ENCODE measurements at places on chromosomes 13 and 19.

DNA sequence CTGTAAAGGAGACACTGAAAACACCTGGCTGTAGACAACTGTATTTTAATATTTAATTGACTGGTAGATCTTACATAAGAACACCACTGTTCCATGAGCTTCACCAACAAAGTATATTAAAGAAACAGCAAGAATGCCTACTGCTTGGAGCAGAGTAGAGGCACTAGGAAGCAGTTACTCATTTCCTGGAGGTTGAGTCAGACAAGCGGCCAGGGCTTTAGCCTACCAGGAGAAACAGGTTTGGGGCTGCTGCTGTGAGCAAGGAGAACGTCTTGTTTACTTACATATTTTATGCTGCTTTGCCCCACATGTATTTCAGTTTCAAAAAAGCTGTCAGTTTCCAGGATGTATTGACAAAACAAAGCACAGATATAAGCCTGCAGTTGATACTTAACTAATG is 33.4 kb downstream of the ALG5 start:
- no peak for DNase-seq

DNA sequence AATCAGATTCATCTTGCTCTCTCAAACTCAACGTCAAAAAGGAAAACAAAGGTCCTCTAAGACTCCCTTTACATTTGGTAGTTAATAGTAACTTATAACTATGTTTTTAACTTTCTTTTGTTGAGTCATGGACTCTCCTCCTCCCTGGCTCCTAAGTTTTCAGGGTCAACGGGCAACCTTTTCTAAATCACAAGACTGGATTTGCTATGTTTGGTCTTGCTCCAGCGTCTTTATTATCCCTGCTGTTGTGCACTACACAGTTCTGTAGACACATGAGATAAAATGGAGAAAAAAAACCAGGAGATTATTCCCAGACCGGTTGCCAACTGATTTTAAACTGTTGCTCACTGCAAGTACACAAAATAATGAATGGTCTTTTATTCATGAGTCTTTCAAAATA is 1.9 kb upstream of the ITM2B start:
- no peak for DNase-seq

DNA sequence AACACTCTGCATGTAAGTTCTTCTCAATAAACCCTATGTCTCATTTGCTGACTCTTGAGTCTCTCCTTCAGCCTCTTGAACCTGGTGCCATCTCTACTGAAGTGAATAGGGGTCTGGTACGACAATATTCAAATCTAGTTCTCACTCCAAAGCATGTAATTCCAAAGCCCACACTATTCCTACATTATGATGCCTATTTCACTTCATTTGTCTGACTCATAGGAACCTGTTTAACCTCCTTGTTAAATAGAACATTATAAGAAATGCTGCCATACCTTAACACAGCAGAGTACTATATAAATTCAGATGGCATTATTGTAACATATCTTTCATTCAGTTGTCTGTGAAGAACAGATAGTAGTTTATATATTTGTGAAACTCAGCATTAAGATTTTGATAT is 67.1 kb downstream of the STARD13 start:
- DNase-seq, result no peak

GRCh38 chr19:46637224-46637623 is 1.2 kb upstream of the GNG8 start:
- no peak for DNase-seq

DNA sequence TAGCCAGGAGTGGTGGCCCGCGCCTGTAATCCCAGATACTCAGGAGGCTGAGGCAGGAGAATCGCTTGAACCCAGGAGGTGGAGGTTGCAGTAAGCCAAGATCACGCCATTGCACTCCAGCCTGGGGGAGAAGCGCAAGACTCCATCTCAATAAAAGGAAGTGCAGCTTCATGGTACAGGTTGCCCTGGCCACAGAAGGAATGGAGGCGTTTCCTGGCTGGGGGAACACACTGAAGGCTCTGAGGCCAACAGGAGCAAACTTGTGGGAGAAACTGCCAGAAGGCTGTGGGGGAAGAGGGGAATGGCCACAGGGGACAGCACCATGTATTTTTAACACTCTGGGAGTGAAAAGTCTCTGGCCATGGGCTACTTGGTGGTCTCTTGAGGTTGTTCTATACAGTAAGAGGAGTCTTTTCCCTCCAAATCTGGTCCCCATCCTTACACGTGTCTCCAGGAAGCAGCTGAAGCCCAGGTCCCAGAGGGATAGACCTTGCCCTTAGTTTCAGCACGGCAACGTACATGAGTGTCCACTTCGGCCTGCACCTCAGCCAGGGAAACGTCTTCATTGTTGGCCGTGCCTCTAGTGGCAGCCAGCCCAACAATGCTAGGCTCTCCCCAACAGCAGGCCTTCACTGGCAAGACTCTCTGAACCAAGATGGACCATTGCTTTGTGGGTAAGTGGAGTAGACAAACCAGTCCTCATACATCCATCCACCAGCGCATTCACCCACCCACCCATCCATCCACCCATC is 7.4 kb downstream of the MICOS13 start:
- DNase-seq, result no peak

DNA sequence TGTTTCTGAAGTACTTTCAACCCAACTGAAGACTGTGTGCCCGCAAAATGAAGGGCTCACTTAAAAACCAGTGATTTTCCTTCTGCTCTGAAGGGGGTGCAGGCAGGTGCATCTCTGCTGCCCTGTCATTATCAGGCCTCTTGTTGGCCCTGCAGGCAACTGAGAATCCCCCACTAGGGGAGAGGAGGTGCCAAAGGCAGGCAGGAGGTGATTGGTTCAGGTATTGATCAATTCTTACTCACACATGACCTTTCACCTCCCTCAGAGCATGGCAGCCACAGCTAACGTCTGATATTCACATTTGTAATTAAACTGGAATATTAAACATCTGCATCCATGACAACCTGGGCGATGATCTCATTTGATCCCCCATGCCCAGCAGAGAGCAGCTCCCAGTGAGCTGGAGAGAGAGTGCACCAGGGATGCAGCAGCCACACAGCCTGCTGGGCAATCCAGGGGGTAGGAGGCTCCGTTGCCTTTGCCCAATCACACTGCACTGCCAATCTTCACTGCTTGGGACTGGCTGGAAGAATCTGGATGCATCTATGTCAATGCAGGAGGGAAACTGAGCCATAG is 267.9 kb upstream of the TSHZ3 start:
- DNase-seq, result no peak

DNA sequence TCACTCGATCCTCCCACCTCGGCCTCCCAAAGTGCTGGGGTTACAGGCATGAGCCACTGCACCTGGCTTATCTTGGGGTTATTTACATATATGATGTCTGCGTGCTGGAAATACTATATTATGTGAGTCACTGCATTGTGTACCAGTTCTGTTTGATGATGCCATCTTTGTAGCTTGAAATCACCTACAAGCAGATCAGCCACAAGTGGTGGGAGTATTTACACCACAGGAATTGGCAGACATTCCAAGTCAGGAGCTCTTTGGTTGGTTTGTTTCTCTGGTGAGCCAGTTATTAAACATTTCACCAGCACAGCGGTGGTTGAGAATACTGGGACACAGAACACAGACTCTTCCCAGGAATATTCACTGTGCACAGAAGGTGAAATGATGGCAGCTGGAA is 4.5 kb upstream of the TIMM44 start:
- no peak for DNase-seq

- DNase-seq, result no peak
Measured at GRCh38 chr13:41332829-41333228, 21.8 kb downstream of the NAA16 start.

DNA sequence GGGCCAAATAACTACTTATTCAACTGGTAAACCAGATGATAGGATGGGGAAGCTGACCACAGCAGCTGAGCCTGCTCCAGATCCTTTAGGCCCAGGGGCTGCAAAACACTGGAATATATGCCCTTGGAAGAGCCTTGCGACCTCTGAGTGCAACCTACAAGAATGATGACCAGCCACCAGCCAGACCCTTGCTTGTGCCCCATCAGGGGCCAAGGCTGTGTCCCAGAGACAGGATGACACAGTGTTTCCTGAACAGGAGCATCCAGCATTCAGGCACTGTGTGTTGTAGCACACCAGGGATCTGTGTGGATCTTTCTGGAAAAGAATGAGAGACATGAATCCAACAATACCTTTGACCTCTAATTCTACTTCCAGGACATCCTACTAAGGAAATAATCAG is 14.5 kb downstream of the GJA3 start:
- DNase-seq, result no peak

GRCh38 chr19:2109046-2109864 is 12.5 kb downstream of the IZUMO4 start:
- no peak for DNase-seq

DNA sequence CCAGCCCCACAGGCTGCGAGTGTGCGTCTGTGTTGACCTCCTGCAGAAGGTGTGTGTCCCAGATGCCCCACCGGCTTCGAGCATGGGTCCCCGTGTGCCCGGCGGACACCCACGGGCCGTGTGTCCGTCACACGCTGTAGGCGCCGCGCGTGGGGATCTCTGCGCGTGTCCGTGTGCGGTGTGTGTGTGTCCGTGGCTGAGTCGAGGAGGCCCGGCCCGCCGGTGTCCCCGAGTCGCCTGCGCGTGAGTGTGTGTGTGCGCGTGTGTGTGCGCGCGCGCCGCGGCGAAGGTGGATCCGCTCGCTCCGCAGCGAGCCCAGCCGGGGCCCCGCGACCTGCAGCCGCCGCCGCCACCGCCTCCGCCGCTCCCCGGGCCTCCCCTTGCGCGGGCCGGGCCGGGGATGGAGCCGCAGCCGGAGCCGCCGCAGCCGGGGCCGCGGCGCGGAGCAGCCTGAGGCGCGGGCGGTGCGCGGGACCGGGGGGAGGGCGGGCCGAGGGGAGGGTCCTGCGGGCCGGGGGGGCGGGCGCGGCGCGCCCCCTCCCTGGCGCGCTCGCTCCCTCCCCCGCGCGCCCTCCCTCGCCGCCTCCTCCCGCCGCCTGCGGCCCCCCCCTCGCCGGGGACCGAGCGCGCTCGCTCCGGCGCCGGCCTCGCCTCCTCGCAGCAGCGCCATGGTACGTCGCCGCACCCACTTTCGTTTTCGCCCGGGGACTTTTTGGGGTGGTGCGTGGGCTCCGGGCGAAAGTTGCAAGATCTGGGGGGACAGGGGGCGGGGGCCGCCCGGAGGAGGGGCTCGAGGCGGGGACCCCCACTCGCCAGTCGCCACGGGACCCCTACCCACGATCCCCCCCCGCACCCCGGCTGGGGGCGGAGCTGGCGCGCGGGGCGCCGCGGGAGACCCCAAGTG is 7.1 kb upstream of the NFIC start:
- peak; percentile 74 for DNase-seq

DNA sequence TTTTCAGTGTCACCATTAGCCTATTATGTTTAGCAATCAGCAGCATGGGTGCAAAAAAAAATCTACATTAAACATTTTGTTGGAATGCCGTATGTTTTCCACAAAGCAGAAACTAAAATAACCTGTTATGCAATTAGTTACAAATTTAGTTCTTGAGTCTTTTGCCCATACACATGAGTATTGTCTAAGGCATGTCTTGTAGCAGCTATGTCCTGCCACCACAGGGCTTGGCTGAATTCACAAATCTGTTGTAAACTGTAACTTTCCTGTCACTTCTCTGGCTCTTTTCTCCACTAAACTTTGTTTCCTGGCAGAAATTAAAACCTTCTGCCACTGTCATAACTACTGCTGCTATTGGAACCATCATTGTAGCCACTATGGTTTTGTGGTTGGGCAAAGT is 277.9 kb upstream of the SPRY2 start:
- no peak for DNase-seq

DNA sequence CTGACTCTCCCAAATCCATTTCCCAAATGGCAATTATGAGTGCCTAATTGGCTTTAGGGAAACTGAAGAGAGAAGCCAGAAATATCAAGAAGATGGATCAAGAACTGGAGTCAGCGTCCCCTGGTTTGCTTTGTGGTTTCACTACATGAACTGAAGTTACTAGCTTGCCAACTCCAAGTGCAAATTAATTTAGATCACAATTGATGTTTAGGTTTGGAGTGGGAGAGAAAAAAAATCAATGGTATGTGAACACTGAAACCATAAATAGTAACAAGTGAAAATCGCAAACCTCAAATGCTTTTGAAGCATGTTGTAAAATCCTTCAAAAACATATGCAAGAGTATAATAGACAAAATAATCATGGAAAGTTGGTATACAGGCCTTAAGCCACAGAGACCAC is 1528.6 kb upstream of the SLC10A2 start:
- no peak for DNase-seq

DNA sequence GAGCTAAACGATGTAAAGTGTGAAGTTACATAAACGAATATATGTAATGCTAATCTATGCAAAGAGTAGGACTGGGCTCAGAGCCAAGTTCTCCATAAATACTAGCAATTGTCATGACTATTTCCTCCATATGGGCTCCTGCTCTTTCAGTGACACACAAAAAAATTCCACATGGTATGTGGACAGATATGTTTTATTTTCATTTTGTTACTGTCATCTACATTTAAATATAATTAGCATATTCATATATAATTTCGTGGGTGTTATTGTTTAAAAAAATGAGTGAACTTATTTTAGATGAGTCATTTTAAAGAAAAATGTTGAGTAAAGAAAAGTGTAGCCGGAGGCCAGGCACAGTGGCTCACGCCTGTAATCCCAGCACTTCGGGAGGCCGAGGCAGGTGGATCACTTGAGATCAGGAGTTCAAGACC is 5.0 kb upstream of the IGSF23 start:
- DNase-seq, result peak; percentile 39

Measured in hematopoietic multipotent progenitor cell treated with erythropoietin and hydrocortisone succinate and interleukin-3 and kit ligand, for 4 days (in vitro differentiated cells).